Mucosa of descending colon (tissue), 3 donors: ENCODE measurements at places on chromosomes 4 and X. TPM values are rescaled to one million over a fixed set of nuclear protein-coding genes. Genes with fewer than 3 reads are reported as not detected.

DNA sequence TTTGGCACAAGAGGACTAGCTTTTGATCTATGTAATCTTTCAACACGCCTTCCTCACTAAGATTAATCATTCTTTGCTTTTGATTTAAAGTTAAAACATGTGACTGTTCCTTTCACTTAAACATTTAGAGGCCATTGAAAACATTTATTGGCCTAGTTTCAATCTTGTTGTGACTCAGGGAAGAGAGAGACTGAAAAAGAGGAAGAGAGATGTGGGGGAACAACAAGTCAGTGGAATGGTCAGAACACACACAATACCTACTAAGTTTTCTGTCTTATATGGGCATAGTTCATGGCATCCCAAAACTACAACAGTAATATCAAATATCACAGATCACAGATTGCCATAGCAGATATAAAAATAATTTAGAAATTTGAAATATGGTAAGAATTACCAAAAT lies 812.9 kb upstream of the AGA start:
- DNase-seq, result no peak

DNA sequence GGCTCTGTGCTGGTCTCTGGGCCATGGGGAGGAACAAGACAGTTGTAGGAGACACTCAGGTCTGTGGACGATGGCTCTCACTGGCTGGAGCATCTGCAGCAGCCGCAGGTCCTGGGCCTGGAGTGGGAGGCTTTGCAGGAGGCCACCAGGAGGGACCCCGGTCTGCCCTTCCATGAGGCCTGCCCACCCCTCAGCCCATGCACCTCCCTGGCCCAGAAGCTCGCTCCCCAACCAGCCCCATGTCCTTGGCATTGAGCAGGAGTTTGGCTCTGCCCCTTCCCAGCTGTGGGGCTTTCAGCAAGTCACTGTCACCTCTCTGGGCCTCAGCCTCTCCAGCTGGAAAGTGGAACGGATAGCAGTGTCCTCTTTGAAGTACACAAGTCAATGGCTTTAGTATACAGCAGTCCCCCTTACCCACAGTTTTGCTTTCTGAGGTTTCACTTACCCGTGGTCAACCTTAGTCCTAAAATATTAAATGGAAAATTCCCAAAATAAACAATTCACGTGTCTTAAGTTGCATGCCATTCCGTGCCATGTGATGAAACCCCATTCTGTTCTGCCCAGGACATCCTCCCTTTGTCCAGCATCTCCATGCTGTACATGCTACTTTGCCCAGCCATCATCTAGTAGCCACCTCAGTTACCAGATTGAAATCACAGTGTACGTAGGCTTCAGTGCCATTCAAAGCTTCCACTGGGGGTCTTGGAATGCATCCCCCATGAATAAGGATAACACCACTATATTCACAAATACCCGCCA lies 104.0 kb downstream of the CPZ start:
- DNase-seq, result no peak

GRCh38 chrX:138745196-138745595 lies 33.7 kb upstream of the FGF13 start:
- peak; percentile 37 for DNase-seq

DNA sequence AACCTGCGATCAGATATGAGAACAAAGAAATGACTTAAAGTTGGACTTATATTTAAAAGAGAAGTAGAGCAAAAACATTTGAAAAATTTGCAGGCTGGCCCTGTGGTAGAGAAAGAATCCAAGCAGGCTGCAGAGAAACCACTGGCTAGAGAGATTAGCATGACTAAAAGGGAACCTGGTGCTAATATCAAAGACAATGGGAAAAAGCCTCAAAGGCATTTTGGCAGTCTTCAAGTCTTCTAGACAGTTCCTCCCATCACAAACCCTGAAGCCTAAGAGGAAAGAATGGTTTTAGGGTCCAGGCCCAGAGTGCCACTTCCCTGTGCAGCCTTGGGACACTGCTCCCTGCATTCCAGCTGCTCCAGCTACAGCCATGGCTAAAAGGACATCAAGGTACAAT lies 33.4 kb downstream of the KCTD8 start:
- no peak for DNase-seq

DNA sequence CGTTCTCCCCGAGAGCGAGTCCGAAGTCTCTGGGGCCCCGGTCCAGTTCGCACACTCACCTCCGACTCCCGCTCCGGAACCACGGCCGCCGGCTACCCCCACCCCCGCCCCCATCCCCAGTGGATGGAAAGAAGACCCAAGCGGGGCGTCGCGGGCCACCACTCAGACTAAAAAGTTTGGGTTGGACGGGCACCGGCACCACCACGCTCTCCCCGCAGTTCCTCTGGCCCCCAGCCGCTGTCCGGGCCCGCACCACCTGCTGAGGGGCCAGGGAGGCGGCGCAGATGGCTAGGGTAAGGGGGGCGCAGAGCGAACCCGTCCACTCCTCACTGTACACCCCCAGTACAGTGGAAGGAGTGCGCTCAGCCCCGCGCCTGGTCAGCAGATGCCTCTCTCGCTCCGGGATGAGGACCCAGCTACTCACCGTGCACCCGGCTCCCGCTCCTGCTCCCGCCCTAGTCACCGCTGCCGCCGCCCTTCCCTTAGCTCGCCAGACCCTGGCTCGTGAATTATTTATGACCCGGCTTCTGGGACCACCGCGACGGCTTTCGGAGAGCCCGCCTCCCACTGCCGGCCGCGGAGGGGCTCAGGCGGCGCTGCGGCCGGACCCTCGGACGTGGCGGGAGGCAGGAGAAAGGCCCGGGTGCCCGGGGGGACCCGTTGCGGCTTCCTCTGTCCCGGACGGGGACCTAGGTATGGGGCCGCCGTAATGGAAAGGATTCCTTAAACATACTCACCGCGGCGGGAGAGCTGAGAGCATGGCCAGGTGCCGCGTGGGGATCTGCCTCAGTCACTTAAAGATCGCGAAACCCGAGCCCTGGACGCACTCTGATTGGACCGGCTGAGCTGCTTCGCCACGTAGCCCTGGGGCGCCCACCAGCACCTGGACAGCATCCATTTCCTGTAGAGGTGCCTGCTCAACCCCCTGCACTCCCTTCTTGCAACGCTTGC lies at the start of gene PROM1:
Gene PROM1, minus strand, starts transcription at position 783 of the 951 bp plus-strand sequence. CDS start 8,117 bp downstream, outside the sequence.
- DNase-seq, result peak; percentile 63

- DNase-seq, result no peak
Measured at GRCh38 chrX:23341452-23341851, 6.8 kb downstream of the PTCHD1 start.

Gene HERC6
- total RNA-seq, result 7.5 TPM

Gene TRPC5OS
- not detected for total RNA-seq

Gene PAGE5
- total RNA-seq, result not detected
